Activated CD4-positive, alpha-beta memory T cell treated with anti-CD3 and anti-CD28 coated beads, Interleukin-2, amount 10 ng/mL, durations not matched to agents 7 days and 5 days (primary cell): ENCODE measurements at places on chromosomes 12 and 14. TPM values are rescaled to one million over a fixed set of nuclear protein-coding genes. Genes with fewer than 3 reads are reported as not detected.
A peak's percentile ranks its signal among the peaks of the same experiment; 100 is the strongest.

KLHDC1 gene
- 2.4 TPM for total RNA-seq

OAS3 gene
- 265 TPM for total RNA-seq

TMEM253 gene
- total RNA-seq, result not detected

EEF1AKMT3 gene
- total RNA-seq, result 4.7 TPM

PDZRN4 gene
- total RNA-seq, result not detected

ZNF385A gene
- 0.38 TPM for total RNA-seq

ERG28 gene
- 26.9 TPM for total RNA-seq

ATP6V1D gene
- 48.2 TPM for total RNA-seq

DNA sequence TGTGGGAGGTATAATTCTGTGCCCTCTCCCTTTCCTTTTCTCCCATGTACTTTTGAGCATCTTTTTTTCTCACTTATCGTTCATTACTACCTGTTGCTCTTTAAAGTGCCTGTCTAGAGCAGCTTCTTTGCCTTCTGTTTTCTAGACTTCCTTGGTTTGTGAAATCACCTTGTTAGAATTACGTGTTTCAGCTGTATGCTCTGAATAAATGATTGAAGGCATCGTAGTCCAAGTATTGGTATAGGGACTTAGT, 1.3 kb downstream of the NEDD1 start:
- H3K27ac ChIP-seq, result peak overlapping the region; percentile 92
- H3K27me3 ChIP-seq, result peaks cover 8% of the 10 kb centered on the region
- H3K4me1 ChIP-seq, result peaks cover 48% of the 10 kb centered on the region
- no peak for DNase-seq
- peaks cover 37% of the 10 kb centered on the region for H3K36me3 ChIP-seq

- no peak overlapping the region for H3K27ac ChIP-seq
- DNase-seq, result no peak
- peaks cover 3% of the 10 kb centered on the region for H3K4me1 ChIP-seq
Measured at GRCh38 chr14:103897075-103897947, 30.9 kb upstream of the TDRD9 start.

GRCh38 chr14:74949859-74950573, 5.4 kb downstream of the PGF start:
- H3K36me3 ChIP-seq, result no peaks in the 10 kb centered on the region
- H3K27me3 ChIP-seq, result no peaks in the 10 kb centered on the region
- DNase-seq, result no peak
- H3K27ac ChIP-seq, result no peak overlapping the region

DNA sequence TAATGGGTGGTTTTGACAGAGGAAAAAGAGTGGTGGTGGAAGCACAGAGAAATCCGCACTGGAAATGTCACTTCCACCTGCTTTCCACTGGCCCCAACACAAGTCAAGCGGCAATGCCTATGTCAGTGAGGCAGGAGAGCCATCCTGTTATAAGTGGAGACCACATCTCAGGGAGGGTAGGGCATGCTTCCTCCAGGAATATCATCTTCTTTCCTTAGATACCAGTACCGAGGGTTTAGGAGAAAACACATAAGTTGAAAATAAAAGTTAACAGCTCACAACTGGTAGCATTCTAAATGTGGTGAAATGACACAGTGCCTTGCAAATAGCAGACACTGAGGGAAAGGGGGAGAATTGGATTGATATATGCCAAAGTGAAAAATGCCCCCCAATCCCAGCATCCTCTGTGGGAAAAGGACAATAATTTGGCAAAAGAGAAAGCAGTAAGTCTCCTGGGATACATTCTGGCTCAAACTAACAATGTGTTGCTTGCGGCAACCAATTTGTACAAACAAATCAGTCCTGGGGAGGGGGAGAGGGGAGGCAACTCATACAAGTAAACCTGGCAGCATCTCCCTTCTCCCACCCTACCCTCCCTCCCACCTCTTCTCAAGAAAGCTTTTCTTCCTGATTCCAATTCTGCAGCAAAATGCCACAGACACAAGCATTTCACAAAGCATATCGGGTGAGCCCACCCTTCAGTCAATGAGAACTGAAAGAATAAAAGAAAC, 57.1 kb downstream of the STON2 start:
- H3K27ac ChIP-seq, result no peak overlapping the region
- no peak for DNase-seq
- H3K4me1 ChIP-seq, result no peaks in the 10 kb centered on the region
- H3K27me3 ChIP-seq, result peaks cover 13% of the 10 kb centered on the region

- peak overlapping the region; percentile 40 for H3K27ac ChIP-seq
- H3K36me3 ChIP-seq, result no peaks in the 10 kb centered on the region
- DNase-seq, result no peak
- H3K4me1 ChIP-seq, result peaks cover 23% of the 10 kb centered on the region
Measured at GRCh38 chr14:93033084-93033982, 82.4 kb downstream of the ITPK1 start.

- peaks cover 24% of the 10 kb centered on the region for H3K36me3 ChIP-seq
- peaks cover 13% of the 10 kb centered on the region for H3K27me3 ChIP-seq
- no peak for DNase-seq
Measured at GRCh38 chr14:50828721-50829488, 2.1 kb downstream of the NIN start.
